Hippocampal formation (tissue), 2 donors: ENCODE measurements at places on chromosomes 13 and 19.

- DNase-seq: no peak
Measured at GRCh38 chr13:51996641-51997040, 14.6 kb downstream of the ATP7B start.

DNA sequence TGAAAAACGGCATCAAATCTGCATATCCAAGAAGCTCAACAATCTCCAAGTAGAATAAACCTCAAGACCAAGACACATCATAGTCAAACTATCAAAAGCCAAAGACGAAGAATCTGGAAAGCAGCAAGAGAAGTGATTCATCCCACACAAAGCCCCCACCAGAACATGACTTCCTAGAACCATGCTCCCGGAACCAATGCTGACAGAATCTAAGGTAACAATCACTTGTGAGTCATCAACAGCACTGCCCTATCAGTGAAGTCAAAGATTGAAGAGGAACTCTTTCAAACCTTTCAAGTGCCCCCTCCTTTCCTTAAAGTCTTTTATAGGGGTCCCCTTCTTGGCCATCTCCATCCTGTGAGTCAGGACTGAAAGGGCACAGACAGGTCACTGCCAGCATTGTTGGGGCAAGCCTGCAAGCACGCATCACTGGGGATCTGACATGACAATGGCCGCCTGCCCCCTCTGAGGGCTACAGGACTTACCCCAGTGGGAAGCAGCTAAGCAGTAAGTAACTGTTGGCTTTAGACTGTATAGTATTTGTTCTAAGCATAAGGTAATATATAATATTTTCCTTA is at the start of gene CCDC70:
Gene CCDC70 (plus strand): TSS at position 247 of the 578 bp plus-strand sequence. CDS start 3,443 bp downstream, outside the sequence.
- DNase-seq: no peak

- no peak for DNase-seq
Measured at GRCh38 chr13:19618977-19619376, 14.5 kb upstream of the MPHOSPH8 start.

DNA sequence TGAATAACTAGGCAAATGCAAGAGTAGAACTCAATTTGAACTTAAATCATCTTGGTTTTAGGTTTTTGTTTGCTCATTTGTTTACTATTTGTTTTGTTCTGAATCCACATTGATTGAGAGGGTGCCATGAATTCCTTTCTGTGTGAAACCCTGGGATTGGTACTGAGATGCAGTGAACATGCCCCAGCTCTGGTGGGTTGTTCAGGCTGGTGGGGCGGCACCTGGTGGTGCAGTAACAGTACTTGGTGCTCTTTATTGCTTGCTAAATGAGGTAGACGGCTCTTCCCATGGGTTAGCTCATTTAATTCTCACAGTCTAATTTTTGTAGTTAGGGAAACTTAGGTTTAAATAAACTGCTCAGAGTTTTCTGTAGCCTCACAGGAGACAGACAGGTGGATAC is 48.4 kb downstream of the WASF3 start:
- no peak for DNase-seq

DNA sequence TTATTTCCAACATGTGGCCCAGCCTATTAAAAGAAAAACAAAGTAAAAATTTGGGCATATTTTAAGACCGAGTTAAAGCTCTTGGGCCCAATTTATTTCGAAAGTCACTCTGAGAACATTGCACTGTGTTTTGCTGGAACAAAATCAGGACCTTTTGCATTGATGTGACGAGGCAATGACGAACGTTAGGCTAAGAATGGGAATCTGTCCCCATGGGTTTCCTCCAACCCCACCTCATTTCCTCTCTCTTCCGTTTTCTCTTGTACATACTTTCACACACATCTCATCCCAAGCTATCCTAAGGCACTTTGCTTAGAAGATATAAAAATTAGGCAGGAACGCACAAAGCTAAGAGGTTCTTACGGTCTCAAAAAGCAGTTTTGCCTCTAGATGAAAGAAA is 22.1 kb downstream of the EDNRB start:
- DNase-seq: no peak

DNA sequence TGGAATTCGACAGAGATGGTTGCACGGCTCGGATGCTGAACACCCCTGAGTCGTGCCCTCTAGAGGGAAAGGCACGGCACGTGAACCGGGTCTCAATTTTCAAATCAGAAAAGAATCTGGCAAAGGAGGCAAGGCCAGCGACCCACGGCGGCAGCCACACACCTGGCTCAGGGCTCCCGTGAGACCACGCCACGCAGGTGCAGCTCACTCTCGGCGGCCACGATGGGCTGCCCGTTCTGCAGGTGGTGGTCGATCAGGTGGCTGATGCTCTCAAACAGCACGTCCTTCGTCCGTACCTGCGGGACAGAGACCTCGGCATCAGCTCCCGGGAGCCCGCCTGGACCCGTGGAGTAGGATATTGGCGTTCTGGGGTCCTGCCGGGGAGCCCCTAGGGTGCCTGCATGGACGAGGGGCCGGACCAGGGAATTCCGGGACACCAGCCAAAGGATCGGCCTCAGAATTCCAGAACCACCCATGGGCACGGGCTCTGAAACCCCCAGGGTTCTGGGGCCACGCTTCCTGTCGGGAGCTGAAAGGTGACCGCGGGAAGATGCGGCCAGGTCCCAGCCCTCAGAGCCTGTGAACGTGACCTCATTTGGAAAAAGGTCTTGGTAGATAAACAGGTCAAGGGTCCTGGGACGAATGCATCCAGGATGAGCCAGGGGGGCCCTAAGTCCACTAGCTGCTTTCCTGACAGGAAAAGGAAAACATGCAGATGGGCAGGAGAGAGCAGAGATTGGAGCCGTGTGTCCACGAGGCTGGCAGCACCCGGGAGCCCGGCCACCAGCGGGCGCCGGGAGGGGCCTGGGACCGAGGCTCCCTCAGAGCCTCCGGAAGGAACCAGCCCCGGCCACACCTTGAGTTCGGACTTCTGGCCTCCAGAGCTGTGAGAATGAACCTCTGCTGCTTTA is 10.1 kb upstream of the C2CD4C start:
- DNase-seq: no peak

DNA sequence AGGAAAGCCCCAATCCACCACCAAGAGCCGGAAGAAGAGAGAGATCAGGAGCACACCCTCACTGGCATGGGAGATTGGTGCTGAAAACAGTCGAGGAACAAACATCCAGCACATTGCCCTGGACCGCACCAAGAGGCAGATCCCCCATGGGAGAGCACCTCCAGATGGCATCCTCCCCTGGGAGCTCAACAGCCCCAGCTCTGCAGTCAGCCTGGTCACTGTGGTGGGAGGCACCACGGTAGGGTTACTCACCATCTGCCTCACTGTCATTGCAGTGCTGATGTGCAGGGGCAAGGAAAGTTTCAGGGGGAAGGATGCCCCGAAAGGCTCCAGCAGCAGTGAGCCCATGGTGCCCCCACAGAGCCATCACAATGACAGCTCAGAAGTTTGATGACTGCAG is 110.2 kb downstream of the STOML3 start:
- no peak for DNase-seq

DNA sequence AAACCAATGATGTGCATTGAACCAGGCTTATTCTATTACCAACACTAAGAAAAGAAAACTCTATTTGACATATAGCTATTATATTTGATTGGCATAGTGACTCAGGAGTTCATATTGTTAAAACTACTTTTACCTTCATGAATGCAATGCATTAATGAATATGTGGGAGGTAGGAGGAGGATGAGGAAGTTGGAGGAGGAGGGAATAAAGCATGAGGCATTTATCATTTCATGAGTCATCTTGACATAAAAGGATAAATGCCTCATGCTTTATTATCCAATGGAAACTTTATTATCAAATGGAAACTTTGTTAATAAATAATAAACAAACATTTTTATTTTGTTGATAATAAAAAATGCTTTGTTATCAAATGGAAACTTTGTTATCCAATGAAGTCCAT is 116.5 kb downstream of the SPRY2 start:
- no peak for DNase-seq

GRCh38 chr19:53870485-53870844 is 2.8 kb downstream of the MYADM start:
- no peak for DNase-seq

DNA sequence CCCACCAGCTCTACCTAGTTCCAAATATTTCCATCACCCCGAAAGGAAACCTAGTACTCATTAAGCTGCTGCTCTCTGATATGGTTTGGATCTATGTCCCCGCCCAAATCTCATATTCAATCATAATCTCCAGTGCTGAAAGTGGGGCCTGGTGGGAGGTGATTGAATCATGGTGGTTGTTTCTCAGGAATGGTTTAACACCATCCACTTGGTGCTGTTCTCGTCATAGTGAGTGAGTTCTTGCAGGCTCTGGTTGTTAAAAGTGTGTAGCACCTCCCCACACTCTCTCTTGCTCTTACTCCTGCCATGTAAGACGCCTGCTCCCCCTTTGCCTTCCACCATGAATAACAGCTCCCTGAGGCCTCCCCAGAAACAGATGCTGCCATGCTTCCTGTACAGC is 43.4 kb upstream of the MED4 start:
- DNase-seq: no peak

DNA sequence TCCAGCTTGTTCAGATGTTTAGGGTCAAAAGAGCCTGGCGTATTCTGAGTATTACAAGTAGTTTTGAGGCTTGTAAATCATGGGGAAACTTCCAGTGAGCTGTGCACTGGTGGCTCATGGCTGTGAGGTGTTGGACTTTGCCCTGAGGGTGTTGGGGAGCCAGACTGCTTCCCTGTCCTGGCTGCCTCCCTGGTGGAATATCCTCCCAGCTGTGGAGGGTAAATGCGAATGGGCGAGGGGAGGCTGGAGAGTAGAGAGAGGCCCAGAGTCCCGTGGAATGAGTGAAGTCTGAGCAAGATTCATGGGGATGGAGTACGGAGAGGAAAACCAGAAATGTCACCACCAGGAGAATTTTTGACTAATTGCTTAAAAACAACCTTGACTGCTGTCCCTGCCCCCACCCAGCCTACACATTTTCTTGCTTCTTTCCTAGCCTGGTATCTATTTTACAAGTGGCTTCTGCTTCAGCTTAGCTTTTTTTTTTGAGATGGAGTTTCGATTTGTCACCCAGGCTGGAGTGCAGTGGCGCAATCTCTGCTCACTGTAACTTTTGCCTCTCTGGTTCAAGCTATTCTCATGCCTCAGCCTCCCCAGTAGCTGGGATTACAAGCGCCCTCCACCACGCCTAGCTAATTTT is 3.7 kb downstream of the SNRPA start:
- DNase-seq: no peak

DNA sequence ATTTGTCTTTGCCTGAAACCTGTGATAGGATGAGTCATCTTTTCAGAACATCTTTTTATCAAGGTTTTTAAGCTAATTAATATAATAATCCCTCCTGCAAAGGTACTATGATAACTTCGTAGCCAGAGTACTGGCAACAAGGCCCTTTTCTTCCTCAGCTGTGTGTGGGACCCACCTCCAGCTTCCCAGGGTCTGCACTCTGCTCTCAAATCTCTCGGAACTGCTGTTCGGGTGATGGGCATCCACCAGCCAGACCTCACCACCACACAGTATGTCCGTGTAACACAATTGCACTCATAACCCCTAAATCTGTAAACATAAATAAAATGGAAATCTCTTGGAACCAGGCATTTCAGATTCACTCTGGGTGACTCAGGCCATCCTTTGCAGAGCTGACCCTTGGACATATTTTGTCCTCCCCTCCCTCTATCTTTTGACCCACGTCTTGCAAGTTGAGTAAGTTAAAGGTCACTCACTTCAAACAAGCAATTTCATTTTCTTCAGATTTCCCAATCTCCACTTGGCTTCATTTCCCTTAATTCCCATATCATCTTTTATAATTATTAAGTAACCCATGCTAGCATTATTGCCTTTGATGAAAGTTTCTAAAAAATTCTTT is 29.5 kb downstream of the COL4A1 start:
- DNase-seq: no peak

GRCh38 chr13:24613128-24613527 is 67.1 kb upstream of the ATP12A start:
- no peak for DNase-seq

DNA sequence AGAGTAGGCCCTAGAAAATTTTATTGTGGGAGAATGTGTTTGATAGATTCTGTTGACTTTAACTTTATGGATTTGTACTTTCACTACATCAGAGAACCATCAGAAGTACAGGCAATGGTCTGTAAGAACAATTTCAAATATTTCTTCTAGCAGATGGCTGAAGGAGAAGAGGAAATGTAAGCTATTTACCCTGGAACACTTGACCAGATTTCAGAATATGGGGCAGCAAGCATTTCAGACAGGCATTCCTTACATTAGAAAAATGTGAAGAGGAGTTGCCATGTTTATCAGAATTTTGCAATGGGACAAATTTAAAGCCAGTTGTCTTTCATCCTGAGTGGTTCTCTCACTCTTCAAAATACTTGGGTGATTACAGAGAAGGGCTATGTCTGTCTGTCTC is 7.5 kb downstream of the FRY start:
- DNase-seq: no peak

DNA sequence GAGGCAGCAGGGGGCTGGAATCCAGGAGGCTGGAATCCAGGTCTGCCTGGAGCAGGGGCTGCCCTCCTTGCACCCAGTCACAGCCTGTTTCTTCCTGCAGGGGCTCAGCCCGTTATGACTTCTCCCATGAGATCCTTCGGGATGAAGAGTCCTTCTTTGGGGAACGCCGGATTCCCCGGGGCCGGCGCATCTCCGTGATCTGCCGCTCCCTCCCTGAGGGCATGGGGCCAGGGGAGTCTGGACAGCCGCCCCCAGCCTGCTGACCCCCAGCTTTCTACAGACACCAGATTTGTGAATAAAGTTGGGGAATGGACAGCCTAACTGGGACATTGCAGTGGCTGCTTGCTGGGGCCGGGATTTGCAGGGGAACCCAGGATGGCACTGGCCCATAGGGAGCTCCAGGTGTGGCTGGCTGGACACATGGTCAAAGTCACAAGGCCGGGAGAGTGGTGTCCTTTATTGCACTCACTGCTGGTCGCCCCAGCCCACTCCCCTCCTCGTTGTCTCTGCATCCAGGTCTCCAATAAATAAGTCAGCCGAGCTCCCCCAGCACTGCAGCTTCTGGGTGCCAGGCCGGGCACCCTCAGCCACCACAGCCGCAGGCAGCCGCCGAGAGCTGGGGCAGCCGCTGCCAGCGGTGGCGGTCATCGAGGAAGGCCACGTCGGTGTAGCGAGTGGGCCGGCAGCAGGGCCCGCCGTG is 872 bp downstream of the PSPN start:
- no peak for DNase-seq

- no peak for DNase-seq
Measured at GRCh38 chr19:51398096-51398704, 7.8 kb upstream of the C19orf84 start.

GRCh38 chr19:56348289-56348877 is 33.7 kb upstream of the ZSCAN5A start:
- no peak for DNase-seq
